ENCODE measurements at places on chromosomes 12 and 14.

DNA sequence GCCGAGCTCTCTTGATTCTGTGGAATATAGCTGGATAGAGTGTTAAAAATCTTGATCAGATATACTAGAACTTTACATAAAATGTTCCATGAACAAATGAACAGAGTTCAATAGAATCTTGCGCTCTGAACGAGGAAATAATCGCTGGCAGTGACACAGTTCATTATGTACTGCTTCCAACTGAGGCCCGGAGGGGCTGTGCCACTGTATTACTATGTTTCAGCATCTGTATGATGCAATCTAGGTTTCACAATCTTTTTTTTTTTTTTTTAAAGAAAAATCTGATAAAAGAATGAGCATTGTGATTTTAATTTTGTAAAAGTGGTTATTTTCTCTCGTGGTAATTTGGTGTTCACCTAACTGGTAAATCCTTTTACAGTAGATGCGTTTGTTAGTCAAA, 77.2 kb downstream of the FERMT2 start:
- no peak for DNase-seq

DNA sequence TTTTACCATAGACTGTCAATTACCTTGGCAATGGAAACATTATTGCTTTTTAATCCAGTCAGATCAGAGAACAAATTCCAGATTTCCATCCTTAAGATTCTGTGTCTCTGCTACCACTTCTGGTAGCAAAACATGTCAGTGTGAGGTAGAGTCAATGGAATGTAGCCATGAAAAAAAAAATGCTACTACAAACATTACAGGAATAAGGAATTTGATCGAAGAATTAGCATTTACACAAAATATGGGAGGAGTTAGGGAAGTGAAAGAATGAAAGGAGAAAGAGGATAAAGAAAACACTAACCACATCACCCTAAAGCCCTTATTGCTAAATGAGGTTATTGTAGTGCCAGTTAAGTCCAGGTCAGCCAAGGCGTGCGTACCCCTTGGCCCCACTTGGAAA, 9.2 kb downstream of the MED21 start:
- DNase-seq, result no peak

DNA sequence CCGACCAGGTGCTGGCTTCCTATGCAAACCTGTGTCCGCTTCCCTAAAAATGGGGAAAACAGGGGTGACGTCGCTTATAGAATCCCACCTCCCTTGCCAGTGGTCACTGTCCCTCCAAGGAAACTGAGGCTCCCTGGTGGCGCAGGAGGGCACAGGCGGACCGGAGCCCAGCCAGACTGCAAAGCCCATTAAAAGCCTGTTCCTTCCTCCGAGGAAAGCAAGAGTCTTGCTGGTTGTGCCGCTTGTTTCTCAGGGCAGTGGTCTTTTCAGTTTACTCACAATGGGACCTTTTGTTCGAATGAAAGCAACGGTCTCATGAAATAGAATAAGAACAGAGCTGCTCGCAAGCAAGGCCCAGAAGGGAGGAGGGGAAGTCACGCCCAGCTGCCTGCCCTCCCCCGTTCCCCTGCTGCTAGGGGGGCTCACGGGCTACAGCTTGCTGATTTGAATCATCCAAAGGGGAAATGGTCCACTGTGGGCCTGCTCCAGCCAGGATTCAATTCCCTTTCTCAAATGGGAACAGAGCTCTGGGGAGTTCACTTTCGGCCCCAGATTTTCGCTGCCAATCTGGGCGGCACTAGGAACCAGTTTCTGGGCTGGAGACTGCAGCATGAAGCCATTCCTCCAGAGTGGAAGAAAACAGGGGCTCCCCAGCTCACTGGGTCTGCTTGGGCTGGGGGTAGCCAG, 4.6 kb upstream of the SELPLG start:
- DNase-seq, result no peak

DNA sequence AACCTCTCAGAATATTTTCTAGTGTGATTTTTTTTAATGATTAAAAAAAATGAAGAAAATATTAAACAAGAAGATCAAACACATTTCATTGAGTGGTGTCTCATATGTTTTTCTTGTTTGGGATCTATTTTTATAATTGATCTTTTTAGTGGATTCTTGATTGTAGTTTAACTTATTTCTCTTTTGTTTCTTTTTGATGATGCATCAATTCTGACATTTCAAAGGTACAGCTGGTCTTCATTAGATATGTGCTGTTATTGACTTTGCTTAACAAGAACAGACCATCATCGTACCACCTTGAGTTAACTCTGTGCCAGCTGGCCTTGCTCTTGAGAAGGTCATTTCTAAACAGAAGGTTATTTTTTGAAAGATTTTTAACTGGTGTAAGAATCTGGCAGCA, 45.8 kb upstream of the FGD4 start:
- no peak for DNase-seq

DNA sequence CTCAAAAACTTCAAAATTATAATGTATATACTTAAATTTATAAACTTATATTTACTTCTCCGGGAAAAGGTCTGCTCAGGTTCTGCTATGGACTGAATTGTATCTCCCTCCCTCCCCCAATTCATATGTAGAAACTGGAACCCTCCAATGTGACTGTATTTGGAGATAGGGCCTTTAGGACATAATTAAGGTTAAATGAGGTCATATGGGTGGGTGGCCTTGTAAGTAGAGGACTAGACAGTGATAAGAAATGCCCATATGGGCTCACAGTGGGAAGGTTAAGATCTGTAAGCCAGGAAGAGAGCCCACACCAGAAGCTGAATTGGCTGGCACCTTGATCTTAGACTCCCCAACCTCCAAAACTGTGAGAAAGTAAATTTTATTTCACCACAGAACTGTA, 84.5 kb downstream of the TAOK3 start:
- DNase-seq, result no peak

DNA sequence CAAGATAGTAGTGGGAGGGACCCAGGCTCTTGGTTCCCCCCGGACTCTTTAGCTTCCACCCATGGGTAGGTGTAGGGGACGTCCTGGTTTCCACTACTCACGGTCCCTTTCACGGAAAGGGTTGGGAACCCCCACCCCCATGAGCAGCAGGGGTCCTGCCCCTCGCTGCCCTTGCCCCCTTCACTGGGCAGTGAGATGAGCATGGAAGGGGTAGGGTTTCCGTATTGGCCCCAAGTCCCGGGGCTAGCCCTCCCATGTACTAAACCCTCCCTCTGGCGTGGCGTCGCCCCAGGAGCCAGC, 12.7 kb downstream of the AGAP2 start:
- DNase-seq, result no peak

DNA sequence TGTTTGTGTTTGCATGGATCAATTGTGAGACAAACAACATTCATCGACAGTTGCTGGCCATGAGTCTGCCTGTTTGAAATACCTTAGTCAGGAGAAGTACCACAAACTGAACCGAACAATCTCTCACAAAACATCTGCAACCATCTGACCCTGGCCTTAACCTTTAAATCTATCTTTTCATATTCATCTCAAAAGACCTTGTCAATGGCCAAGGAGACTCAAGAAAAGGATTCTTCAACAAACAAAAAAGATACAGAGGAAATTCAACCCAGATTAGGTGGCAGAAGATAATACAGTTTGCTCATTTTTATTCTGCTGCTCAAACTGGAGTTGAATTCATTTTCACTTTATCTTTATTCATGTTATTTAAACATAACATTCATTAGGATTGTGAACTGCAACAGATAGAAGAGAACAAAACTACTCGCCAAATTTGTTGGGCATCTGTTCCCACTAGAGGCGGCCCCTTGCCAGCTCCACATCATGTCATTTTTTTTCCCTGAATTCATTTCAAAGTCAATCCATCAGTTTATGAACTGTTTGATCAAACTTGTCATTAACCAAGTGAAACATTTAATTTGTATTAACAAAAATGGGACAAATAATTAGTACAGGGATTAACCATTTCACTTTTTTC, 152.3 kb upstream of the OTX2 start:
- DNase-seq, result no peak

- DNase-seq, result no peak
Measured at GRCh38 chr12:8697476-8698131, at the start of gene RIMKLB. Gene RIMKLB (plus strand): TSS chr12:8697991. CDS start chr12:8713867, 15,876 bp downstream.

DNA sequence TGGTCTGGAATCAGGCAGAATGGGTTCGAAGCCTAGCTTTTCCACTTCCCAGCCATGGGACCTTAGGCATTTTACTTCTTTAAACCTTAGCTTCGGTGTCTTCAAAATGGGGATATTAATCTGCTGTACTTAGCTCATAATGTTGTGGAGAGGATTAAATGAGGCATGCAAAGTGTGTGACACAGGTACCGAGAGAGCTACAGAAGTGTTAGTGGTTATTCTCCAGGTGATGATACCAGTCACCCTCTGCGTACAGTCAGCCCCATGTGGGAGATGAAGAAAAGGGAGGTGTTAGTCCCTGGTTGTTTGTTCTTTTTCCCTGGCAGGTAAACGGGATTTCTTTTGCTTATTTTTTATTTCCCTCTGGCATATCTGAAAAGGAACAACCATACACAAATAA, 212.1 kb downstream of the PHLDA1 start:
- no peak for DNase-seq

GRCh38 chr14:38950676-38951075, 152.4 kb downstream of the SEC23A start:
- no peak for DNase-seq

DNA sequence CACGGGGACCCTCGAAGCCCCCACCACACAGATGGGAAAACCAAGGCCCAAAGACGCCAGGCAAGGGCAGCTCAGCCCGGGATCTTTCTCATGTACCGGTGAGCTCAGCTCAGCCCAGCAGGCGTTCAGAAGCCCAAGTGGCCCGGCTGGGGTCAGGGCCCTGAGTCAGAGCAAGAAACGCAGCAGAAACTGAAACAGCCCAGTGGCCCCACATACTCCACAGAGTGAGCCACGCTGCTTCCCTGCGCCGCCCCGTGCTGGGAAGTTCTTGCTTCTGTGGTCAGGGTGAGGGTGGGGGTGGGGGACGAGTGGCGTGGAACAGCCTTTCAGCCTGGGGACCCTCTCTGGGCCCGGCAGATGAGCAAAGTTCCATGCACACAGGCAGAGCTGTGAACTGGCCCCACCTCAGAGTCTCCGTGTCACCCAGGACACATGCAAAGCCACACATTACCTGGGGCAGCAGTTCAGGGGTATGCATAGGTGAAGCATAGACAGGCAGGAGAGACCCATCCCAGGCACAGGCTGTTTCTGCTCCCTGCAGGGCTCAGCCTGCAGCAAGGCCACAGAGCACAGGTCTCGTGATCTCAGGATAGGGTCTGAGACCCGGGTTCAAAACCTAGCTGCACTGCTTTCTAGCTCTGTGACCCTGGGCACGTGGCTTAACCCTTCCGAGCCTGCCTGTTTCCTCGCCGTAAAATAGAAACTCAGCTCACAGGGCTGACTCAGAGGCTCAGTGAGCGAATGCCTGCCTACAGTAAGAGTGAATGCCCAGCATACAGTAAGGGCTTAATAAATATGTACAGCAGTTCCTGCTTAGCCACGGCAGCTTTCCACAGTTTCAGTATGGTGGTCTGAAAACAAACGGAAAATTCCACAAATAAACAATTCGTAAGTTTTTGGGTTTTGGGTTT, 21.6 kb downstream of the NCOR2 start:
- no peak for DNase-seq

GRCh38 chr14:92753250-92753649, 4.8 kb upstream of the LGMN start:
- no peak for DNase-seq

GRCh38 chr12:125340791-125341190, 275.6 kb downstream of the AACS start:
- peak; percentile 11 for DNase-seq

- no peak for DNase-seq
Measured at GRCh38 chr12:98592825-98593322, 612 bp upstream of the SLC25A3 start.

- DNase-seq, result no peak
Measured at GRCh38 chr14:93974833-93975232, 1.5 kb downstream of the ASB2 start.

DNA sequence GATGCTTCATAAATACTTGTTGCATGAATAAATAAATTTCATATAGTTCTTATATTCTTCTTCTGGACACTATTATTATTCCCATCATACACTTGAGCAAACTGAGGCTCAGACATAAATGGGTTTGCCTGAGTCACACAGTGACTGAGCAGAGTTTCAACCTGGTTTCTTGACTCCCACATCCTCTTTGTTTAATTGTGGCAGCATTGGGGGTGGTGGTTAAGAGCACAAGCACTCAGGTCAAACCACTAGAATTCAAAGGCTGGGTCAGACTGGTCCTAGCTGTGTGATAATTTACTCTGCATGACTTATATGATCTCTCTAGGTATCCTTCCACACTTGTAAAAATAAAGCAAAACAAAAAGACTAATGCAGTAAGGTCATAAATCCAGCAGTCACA, 274.9 kb upstream of the SRRM4 start:
- no peak for DNase-seq

- DNase-seq, result no peak
Measured at GRCh38 chr12:19847294-19848059, 408.2 kb downstream of the AEBP2 start.

- no peak for DNase-seq
Measured at GRCh38 chr14:105487449-105487985, 831 bp downstream of the CRIP1 start.

GRCh38 chr14:20302042-20302755, 3.6 kb downstream of the TTC5 start:
- peak; percentile 1 for DNase-seq

DNA sequence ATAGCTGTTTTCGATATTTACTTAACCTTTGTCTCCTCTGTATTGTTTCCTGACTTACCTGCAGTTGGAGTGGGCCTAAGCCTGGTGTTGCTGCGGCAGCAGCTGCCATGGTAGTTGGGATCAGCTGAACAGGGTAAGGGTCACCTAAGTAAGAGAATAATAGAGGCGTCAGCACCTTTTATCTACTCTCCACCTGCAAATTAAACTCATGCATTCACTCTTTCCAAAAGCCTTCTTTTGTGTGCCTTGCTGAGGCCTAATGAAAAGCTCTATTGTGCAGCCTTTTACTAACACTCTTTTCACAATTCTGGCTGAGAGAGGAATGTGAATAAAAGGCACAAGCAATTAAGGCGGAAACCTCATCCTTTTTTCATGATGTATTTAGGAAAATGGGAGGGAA, 308.7 kb downstream of the SOX5 start:
- DNase-seq, result no peak

DNA sequence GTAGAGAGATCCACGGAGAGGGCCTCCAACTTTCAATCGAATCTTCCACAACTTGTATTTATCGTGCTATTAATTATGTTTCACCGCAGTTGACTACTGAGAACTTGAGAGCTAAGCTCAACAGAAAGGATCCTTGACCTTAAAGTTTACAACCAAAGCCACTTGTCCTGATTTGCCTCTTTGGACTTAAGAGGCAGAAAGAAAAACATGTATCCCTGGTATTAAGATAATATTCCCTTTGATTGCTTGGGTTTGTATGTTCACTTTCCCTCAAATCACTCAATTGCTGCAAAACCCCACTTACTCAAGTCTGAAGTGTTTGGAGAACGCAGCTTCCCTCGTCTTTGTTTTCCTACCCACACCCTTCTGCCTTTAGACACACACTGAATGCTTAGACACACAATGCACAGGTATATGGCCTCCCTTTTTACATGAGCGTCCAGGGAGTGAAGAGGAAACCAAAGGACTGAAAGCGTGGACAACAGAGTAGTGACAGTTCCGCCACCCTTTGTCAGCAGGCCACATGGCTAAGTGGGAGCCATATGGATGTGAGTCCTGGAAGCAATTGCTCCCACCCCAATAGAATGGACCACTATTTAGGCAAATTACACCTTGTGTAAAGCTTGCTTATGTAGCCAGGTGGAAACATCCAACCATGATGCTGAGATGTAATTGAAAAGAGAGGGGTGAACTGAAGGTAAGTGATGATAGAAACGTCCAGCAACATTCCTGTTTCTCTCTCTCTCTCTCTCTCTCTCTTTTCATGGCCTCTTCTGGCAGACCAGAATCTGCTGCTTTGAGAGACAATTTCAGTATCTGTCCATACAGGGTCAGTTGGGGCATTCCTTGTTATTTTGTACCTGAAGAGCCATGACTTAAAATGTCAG, 1.4 kb upstream of the PKP2 start:
- no peak for DNase-seq

Data from BJ (cell line).